A549 treated with ZK216348 at 1 μM for 4 hours (cell line): ENCODE measurements at places on chromosomes 1 and 21. TPM values are rescaled to one million over a fixed set of nuclear protein-coding genes. Genes with fewer than 3 reads are reported as not detected.

The PEX11B gene
- total RNA-seq = 25.4 to 40.2 TPM (median 31.3 TPM) in 5 replicates

The SCMH1 gene
- 9.6 to 15.8 TPM (median 14.1 TPM) in 5 replicates for total RNA-seq

The AGMAT gene
- 4.5 to 8.1 TPM (median 7.6 TPM) in 5 replicates for total RNA-seq

The DMBX1 gene
- 0.51 to 1.2 TPM (median 0.99 TPM) in 5 replicates for total RNA-seq

The DCST2 gene
- total RNA-seq = 0.47 to 0.72 TPM (median 0.64 TPM) in 4 of 5 replicates, not detected in the other

The GREM2 gene
- 0.08 to 0.21 TPM (median 0.18 TPM) in 5 replicates for total RNA-seq
